Psoas muscle (tissue), 8 donors: ENCODE measurements at places on chromosomes 7 and 10. TPM values are rescaled to one million over a fixed set of nuclear protein-coding genes. Genes with fewer than 3 reads are reported as not detected.

DLG5 gene
- total RNA-seq, result 41.0 TPM

GPR15LG gene
- total RNA-seq, result not detected

IL15RA gene
- 10.9 TPM for total RNA-seq

CUTC gene
- 108 TPM for total RNA-seq

GNAT3 gene
- not detected for total RNA-seq

KIF5B gene
- total RNA-seq, result 97.4 TPM

HOXA10 gene
- not detected for total RNA-seq

- no peak for DNase-seq
These were observed 49.3 kb downstream of the TPK1 start for GRCh38 chr7:144786522-144786921.

GRCh38 chr10:101155896-101156295 lies 24.8 kb downstream of the TLX1 start:
- DNase-seq, result no peak

DNA sequence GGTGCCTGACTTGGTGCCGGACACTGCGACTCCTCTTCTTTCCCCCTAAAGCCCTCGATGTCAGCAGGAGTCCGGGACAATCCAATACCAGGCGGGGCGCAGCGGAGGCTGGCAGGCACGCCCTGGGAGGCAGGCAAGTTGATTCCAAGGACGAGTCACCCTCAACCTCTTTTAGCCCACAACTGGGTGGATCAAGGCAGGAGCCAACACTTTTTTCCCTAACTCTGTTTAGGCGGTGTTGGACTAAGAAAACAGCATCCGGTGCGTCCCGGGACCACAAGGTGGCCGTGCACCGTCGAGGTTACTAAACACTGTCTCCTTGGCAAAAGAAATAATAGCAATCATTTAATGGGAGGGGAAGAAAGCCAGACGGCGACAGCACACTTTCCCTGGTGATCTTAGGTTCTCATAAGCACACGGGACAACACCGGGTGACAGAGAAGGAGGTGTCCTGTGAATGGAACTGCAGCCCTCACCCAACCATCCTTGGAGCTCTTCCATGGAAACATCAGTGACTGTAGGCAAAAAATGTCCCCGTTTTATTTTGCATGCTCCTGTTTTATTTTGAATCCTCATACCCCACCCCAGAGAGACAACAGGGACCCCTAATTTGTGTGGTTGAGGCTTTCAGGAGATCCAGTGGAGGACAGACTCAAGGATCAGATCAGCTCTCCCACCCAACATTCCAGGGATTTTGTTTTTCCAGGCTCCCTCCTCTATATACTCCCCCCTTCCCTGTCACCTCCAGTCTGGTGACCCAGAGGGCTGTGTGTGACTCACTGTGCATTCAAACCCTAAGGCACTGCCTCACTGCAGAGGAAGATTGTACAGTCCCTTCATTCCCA lies 1.3 kb upstream of the CALCR start:
- no peak for DNase-seq

DNA sequence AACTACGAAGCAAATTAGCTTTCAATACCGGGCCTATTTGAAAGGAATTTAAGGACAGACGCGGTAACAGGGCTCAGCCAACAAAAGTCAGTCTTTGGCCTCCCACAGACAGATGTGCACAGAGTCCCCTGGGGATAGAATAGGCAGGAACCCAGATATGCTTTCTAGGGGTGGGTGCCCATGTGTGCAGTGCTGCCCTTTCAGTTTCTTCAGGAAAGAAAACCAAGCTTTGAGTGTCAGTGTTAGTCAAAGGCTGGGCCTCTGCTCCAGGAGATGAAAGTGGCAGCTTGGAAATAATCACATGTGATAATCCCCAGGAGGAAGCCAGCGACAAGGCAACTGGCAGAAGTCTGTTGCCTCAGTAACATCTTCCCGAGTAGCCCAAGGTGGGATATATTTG lies 43.8 kb upstream of the CSTF2T start:
- no peak for DNase-seq

GRCh38 chr10:112531421-112531820 lies 84.4 kb downstream of the VTI1A start:
- no peak for DNase-seq
